ENCODE measurements at places on chromosomes 6 and 20. TPM values are rescaled to one million over a fixed set of nuclear protein-coding genes. Genes with fewer than 3 reads are reported as not detected.

DNA sequence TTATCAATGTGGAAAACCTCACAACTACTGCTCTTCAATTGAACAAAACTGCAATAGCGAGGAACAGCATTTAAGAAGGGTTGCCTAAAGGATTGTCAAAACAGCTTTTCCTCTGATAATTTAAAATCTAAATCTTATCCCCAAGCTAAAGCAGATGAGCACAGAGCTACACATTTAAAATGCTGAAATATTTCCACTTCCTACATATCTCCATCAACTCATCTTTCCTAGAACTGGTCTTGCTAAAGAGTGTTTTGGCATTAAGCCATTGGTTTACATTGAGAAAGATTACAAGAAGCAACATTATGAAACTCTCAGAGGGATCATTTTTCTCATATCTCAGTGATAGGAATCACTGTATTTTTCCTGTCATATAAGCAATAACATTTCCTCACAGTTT lies 3.6 kb downstream of the OR10C1 start:
- H3K36me3 ChIP-seq: no peaks in the 10 kb centered on the region
- no peak overlapping the region for H3K4me3 ChIP-seq
- no peak for DNase-seq
- no peak overlapping the region for H3K27ac ChIP-seq
- no peaks in the 10 kb centered on the region for H3K4me1 ChIP-seq
- H3K27me3 ChIP-seq: peaks cover 36% of the 10 kb centered on the region

DNA sequence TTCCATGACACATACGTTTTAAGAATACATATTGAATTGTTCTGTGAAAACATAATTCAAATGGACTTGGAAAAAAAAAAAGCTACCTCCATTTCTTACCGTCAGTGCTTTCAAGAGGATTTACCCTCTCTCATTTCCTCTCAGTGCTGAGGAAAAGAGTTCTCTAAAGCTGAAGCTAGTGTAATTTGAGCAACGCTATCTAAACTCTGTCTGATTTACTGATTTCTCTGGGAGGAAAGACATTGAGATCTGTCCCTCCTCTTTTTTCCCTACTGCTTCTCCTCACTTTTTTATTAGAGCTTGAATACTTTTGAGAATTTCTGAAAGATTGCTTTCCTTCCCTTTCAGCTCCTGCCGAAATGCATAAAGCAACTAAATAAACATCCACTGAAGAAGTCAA lies 41.2 kb upstream of the GRIK2 start:
- no peak for DNase-seq
- no peak overlapping the region for H3K27ac ChIP-seq
- H3K27me3 ChIP-seq: no peaks in the 10 kb centered on the region
- no peak overlapping the region for H3K4me3 ChIP-seq
- H3K4me1 ChIP-seq: no peaks in the 10 kb centered on the region

GRCh38 chr6:121593011-121593641 lies 157.7 kb downstream of the GJA1 start:
- no peaks in the 10 kb centered on the region for H3K36me3 ChIP-seq
- no peaks in the 10 kb centered on the region for H3K27me3 ChIP-seq
- H3K4me3 ChIP-seq: no peak overlapping the region
- no peak for DNase-seq
- no peak overlapping the region for H3K27ac ChIP-seq
- no peaks in the 10 kb centered on the region for H3K4me1 ChIP-seq

MACROD2 gene
- total RNA-seq: not detected

NRN1 gene
- total RNA-seq: 0.95 TPM

- H3K4me1 ChIP-seq: no peaks in the 10 kb centered on the region
- H3K27ac ChIP-seq: no peak overlapping the region
- H3K27me3 ChIP-seq: no peaks in the 10 kb centered on the region
- DNase-seq: no peak
- no peak overlapping the region for H3K4me3 ChIP-seq
Observed at GRCh38 chr6:35439308-35439707, 12.8 kb upstream of the FANCE start.

SYCP2L gene
- total RNA-seq: 1.6 TPM

DNA sequence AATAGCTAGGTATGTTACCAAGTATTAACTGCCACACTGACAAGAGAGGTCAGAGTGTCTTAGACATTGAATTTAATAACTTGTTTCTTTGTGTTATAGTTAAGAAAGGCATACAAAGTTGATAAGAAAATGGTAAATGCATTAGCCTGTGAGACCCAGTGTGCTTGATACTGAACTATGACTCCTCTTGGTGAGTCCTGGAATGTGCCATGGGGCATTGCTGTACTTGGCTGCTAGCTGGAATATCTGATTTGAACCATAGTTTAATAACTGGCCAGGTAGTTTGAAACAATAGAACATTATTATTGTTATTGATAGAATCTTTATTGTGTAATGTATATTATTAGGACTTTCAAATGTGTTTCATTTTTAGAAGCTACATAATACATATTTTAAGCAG lies 70.0 kb downstream of the ZFAND3 start:
- no peak overlapping the region for H3K27ac ChIP-seq
- H3K4me3 ChIP-seq: no peak overlapping the region

COL10A1 gene
- not detected for total RNA-seq

CSNK2A1 gene
- total RNA-seq: 134 TPM

DNA sequence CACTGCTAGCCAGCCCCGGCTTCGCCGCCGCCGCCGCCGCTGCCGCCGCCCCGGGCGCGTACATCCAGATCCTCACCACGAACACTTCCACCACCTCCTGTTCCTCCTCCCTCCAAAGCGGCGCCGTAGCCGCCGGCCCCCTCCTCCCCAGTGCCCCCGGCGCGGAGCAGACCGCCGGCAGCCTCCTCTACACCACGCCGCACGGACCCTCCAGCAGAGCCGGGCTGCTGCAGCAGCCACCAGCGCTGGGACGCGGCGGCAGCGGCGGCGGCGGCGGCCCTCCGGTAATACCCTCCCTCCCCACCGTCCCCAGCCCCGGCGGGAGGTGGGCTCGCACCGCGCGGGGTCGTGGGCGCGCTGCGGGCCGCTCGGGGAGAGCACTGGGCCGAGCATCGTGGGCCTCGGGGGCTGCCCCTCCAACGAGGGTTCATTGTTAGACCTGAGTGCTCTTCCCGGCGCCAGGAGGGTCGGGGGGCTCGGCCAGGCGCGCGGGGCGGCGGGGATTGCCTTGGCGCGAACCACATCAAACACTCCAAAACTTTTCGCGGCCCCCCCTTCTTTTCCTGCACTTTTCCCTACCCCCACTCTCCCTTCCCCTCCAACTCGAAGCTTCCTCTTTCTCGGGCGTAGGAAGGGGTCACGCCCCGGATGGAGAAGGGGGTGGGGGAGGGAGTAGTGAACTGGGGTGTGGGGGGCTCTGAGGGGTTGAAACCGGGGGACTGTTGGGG lies 827 bp downstream of the E2F3 start:
- H3K4me1 ChIP-seq: peaks cover 33% of the 10 kb centered on the region
- H3K4me3 ChIP-seq: peak overlapping the region; percentile 97
- DNase-seq: peak; percentile 69

GRCh38 chr20:17768271-17768670 lies 68.5 kb downstream of the BANF2 start:
- H3K36me3 ChIP-seq: no peaks in the 10 kb centered on the region
- H3K4me1 ChIP-seq: no peaks in the 10 kb centered on the region
- H3K4me3 ChIP-seq: no peak overlapping the region
- DNase-seq: no peak

GRCh38 chr20:21373436-21373835 lies 23.9 kb downstream of the NKX2-4 start:
- no peaks in the 10 kb centered on the region for H3K27me3 ChIP-seq
- H3K4me1 ChIP-seq: peaks cover 24% of the 10 kb centered on the region
- H3K4me3 ChIP-seq: no peak overlapping the region
- H3K27ac ChIP-seq: no peak overlapping the region
- DNase-seq: no peak

- no peak for DNase-seq
- peak overlapping the region; percentile 93 for H3K4me3 ChIP-seq
- H3K27me3 ChIP-seq: no peaks in the 10 kb centered on the region
- peak overlapping the region; percentile 77 for H3K27ac ChIP-seq
- peaks cover 49% of the 10 kb centered on the region for H3K4me1 ChIP-seq
Observed at GRCh38 chr20:62387933-62388635, 1.2 kb downstream of the RPS21 start.

DNA sequence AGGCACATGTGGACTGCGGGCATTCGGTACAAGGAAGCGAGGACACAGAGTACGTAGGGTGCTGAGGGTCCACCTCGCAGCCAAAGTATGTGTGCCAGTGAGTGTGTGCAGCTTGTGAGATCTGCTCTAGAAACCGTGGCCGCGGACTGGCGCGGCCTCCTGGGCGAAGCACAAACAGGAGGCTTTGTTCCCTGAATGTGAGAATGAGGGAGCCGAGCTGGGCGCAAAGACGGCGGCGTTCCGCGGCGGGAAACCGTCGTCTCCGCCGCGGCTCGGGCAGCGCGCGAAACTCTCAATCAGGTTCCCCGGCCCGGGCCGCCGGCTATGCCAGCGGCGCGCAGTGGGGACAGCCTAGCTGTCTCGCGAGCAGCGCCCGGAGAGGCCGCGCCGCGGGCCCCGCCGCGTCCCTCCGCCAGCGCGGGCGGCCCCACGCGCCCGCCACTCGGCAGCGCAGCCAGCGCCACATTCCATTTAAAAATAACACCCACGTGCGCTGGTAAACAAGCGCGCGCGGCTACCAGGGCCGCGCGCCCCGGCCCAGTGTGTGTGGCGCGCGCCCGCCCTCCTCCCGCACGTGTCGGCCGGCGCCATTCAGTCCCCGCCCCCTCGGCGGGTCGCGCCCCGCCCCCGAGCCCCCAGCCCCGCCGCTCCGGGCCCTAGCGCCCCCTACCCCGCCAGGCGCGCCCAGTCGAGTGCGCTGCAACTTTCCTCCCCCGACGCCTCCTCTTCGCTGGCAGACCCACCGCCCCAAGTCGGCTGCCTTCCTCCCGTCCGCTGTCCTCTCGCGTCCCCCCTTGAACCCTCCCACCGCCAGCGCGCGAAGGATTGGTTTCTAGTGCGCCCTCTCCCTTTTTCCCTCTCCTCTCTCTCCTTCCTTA lies 3.0 kb upstream of the FOXO3 start:
- peaks cover 23% of the 10 kb centered on the region for H3K4me1 ChIP-seq
- peak overlapping the region; percentile 96 for H3K4me3 ChIP-seq
- no peaks in the 10 kb centered on the region for H3K27me3 ChIP-seq
- DNase-seq: peak; percentile 74
- H3K36me3 ChIP-seq: peaks cover under 1% of the 10 kb centered on the region

FAM217A gene
- not detected for total RNA-seq

GRCh38 chr6:102340311-102340710 lies 946.8 kb downstream of the GRIK2 start:
- H3K27me3 ChIP-seq: no peaks in the 10 kb centered on the region
- H3K4me3 ChIP-seq: no peak overlapping the region
- no peak overlapping the region for H3K27ac ChIP-seq
- H3K36me3 ChIP-seq: no peaks in the 10 kb centered on the region
- no peak for DNase-seq

CLVS2 gene
- not detected for total RNA-seq

OR12D3 gene
- not detected for total RNA-seq

- peaks cover 16% of the 10 kb centered on the region for H3K27me3 ChIP-seq
- H3K4me3 ChIP-seq: no peak overlapping the region
- no peak for DNase-seq
- H3K27ac ChIP-seq: no peak overlapping the region
- H3K4me1 ChIP-seq: no peaks in the 10 kb centered on the region
Observed at GRCh38 chr20:53020376-53020775, 48.2 kb downstream of the TSHZ2 start.

Data from natural killer cell treated with Interleukin-12 subunit alpha and Interleukin-12 subunit beta and Interleukin-15 and Interleukin-18, amount 100 ng/mL, for 72 hours (primary cell).